H1 (cell line): ENCODE measurements at places on chromosomes 6 and 20. TPM values are rescaled to one million over a fixed set of nuclear protein-coding genes. Genes with fewer than 3 reads are reported as not detected.

Gene EDN1
- 1.1 and 1.2 TPM in 2 replicates for total RNA-seq

Gene EPPIN
- total RNA-seq: 0.13 TPM in 1 of 2 replicates, not detected in the other

Gene BMP5
- total RNA-seq: not detected in 2 replicates

GRCh38 chr20:12535316-12535715 is 473.5 kb upstream of the SPTLC3 start:
- H3K27ac ChIP-seq: no peak overlapping the region; the same call in 1 of the 2 replicates
- no peak overlapping the region for H3K4me3 ChIP-seq
- no peak for DNase-seq
- H3K4me1 ChIP-seq: 0 out of 2 replicates have a peak, but pooled peaks cover 2% of the 10 kb centered on the region
- H3K27me3 ChIP-seq: no peaks in the 10 kb centered on the region

- no peaks in the 10 kb centered on the region for H3K36me3 ChIP-seq
- H3K4me1 ChIP-seq: no peaks in the 10 kb centered on the region
- H3K27ac ChIP-seq: no peak overlapping the region
- DNase-seq: no peak
- no peak overlapping the region for H3K4me3 ChIP-seq
Observed at GRCh38 chr6:156807028-156807427, 29.9 kb downstream of the ARID1B start.

DNA sequence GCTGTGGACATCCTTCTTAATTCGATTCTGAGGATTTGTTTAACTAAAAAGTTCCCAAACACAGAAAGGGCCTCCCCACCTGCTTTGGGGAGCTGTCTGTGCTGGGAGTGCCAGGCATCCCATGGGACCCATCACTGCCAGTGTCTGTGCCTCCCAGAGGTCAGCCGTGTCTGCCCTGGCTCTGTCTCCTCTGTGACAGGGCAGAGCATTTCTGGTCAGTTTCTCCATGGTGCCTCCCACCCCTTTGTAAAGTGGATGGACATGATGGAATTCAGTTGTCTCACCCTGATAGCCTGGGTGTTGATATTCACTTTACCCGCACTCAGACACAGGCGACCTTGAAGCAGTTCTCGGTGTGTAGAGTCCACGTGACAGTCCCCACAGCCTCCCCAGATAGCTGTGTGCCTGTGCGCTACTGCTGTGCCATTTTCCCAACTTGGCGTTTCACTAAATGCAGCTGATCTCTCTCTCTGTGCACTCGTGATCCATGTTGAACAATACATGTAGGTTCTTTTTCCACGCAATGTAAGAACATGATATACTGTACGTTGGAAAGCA is 70.5 kb downstream of the CDS2 start:
- DNase-seq: no peak
- no peak overlapping the region for H3K4me3 ChIP-seq
- peaks cover 5% of the 10 kb centered on the region; the same call in 1 of the 2 replicates for H3K36me3 ChIP-seq

- DNase-seq: no peak
- peaks cover 18% of the 10 kb centered on the region for H3K4me1 ChIP-seq
- no peaks in the 10 kb centered on the region for H3K27me3 ChIP-seq
- H3K36me3 ChIP-seq: 0 out of 2 replicates have a peak, but pooled peaks cover 2% of the 10 kb centered on the region
Observed at GRCh38 chr6:35052694-35053565, 88.2 kb downstream of the TCP11 start.

DNA sequence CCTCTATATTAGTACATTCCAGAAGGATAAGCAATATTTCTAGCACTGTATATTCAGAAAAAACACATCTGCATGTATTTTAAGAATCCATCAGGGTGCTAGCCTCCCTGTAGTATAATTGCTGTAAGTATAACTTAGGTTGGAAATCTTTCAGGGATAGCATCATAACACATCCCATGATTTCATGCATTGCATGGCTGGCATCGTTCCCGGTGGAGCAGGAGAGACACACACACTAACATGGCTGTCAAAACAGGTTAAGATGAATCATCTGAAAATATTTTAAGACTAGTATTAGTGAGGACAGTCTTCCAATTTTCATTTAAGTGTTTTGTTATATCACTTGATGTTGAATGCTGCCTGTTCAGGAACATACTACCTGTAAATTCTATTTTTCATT is 32.1 kb upstream of the CENPW start:
- H3K36me3 ChIP-seq: no peaks in the 10 kb centered on the region
- H3K4me1 ChIP-seq: no peaks in the 10 kb centered on the region
- no peaks in the 10 kb centered on the region for H3K27me3 ChIP-seq
- H3K4me3 ChIP-seq: no peak overlapping the region
